Stimulated activated CD8-positive, alpha-beta memory T cell treated with anti-CD3 and anti-CD28 coated beads, Interleukin-7, amount 100 ng/mL, for 24 hours (primary cell): ENCODE measurements at places on chromosomes 6 and 20.

DNA sequence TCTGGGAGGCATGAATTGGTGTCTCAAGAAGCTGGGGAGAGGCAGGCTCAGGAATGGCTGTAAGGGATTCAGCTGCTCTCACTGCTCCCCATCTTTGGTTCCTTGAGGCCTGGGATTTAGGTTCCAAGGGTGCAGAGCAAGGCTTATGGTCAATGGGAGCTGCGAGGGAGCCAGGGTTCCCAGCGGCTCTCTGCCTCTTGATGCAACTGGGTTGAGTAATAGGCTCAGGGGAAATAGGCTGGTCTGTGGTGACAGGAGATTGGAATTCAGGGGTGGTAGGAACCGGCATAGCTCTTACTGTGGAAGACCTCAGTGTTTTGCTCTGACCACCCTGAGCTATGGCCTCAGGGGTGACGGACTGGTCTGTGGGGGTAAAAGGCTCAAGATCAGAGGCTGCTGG, 13.0 kb upstream of the NRM start:
- DNase-seq: no peak

GRCh38 chr6:39092124-39092523, 22.9 kb downstream of the SAYSD1 start:
- DNase-seq: no peak

GRCh38 chr20:45621593-45621992, 7.9 kb upstream of the WFDC10A start:
- no peak for DNase-seq

- DNase-seq: no peak
Measured at GRCh38 chr6:35745509-35745908, 8.7 kb downstream of the ARMC12 start.

- DNase-seq: no peak
Measured at GRCh38 chr6:85065831-85066230, 301.4 kb upstream of the TBX18 start.
